ENCODE measurements at places on chromosomes 6 and 20. TPM values are rescaled to one million over a fixed set of nuclear protein-coding genes. Genes with fewer than 3 reads are reported as not detected.

JPH2 gene
- total RNA-seq = 140 TPM

GRCh38 chr6:15930207-15930606, 198.7 kb upstream of the MYLIP start:
- H3K27ac ChIP-seq = no peak overlapping the region
- no peaks in the 10 kb centered on the region for H3K4me1 ChIP-seq
- H3K4me3 ChIP-seq = no peak overlapping the region

SLC22A23 gene
- total RNA-seq = 9.4 TPM

GRCh38 chr6:150887978-150888563, 22.6 kb downstream of the MTHFD1L start:
- no peaks in the 10 kb centered on the region for H3K27me3 ChIP-seq
- no peak overlapping the region for H3K27ac ChIP-seq
- no peak overlapping the region for H3K4me3 ChIP-seq
- no peaks in the 10 kb centered on the region for H3K36me3 ChIP-seq

- H3K4me1 ChIP-seq = no peaks in the 10 kb centered on the region
- no peak overlapping the region for H3K27ac ChIP-seq
- no peaks in the 10 kb centered on the region for H3K27me3 ChIP-seq
Measured at GRCh38 chr6:127641905-127642304, 64.9 kb downstream of the C6orf58 start.

GGTLC1 gene
- not detected for total RNA-seq

GRCh38 chr6:118697554-118697953, 46.2 kb upstream of the CEP85L start:
- no peak for DNase-seq
- no peaks in the 10 kb centered on the region for H3K27me3 ChIP-seq
- no peak overlapping the region for H3K4me3 ChIP-seq
- no peak overlapping the region for H3K27ac ChIP-seq
- H3K36me3 ChIP-seq = no peaks in the 10 kb centered on the region

- no peak for DNase-seq
- no peak overlapping the region for H3K4me3 ChIP-seq
- no peaks in the 10 kb centered on the region for H3K4me1 ChIP-seq
- no peaks in the 10 kb centered on the region for H3K36me3 ChIP-seq
- H3K27me3 ChIP-seq = no peaks in the 10 kb centered on the region
- no peak overlapping the region for H3K27ac ChIP-seq
Measured at GRCh38 chr6:112320561-112321318, 26.4 kb upstream of the RFPL4B start.

LAMP5 gene
- total RNA-seq = 0.18 TPM

SIRPB2 gene
- 27.3 TPM for total RNA-seq

GRCh38 chr6:138007014-138007472, 100.2 kb downstream of the PERP start:
- DNase-seq = no peak
- H3K4me1 ChIP-seq = no peaks in the 10 kb centered on the region
- no peak overlapping the region for H3K27ac ChIP-seq

GRCh38 chr6:83517500-83517899, 5.2 kb downstream of the PRSS35 start:
- H3K4me3 ChIP-seq = no peak overlapping the region
- H3K36me3 ChIP-seq = no peaks in the 10 kb centered on the region
- DNase-seq = no peak
- H3K27me3 ChIP-seq = no peaks in the 10 kb centered on the region
